Progenitor cell of endocrine pancreas (in vitro differentiated cells): ENCODE measurements at places on chromosomes 7 and 10. TPM values are rescaled to one million over a fixed set of nuclear protein-coding genes. Genes with fewer than 3 reads are reported as not detected.

GRCh38 chr7:112214268-112214667, 7.8 kb downstream of the ZNF277 start:
- no peak for DNase-seq

DNA sequence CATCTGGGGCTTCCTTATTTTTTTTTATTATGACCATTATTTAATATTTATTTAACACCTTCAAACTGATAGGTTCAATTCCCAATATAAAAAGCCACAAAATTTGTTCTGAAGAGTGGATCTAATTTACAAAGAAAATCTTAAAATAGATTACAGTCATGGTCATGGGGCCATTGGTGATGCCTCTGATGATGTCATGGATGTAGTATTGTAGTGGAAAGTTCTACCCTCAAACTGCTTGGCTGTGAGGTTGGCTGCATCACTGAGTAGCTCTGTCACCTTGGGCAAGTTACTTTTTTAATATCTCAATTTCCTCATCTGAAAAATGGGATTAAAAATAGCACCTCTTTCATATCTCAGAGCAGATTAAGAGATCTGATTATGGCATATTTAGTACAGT, 128.5 kb downstream of the DKK1 start:
- no peak for DNase-seq

Gene UNCX
- total RNA-seq, result not detected in 2 replicates

GRCh38 chr10:124559372-124560132, 97.9 kb downstream of the LHPP start:
- no peak for DNase-seq

DNA sequence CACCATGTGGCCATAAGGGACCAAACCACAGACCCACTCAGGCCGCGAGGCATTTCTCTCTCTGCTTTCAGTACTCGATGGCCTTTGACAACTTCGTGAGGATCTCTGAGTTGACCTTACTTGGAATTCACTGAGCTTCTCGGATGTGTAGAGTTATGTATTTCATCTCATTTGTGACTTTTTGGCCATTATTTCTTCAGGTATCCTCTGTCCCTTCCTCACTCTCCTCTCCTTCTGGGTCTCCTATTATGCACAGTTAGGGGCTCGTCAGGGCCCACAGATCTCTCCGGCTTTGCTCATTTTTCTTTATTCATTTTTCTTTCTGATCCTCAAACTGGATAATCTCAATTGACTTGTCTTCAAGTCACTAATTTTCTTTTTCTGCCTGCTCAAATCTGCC, 16.6 kb upstream of the FOXL3 start:
- DNase-seq, result no peak

GRCh38 chr7:6435486-6436384, 12.0 kb downstream of the DAGLB start:
- DNase-seq, result peak; percentile 84

DNA sequence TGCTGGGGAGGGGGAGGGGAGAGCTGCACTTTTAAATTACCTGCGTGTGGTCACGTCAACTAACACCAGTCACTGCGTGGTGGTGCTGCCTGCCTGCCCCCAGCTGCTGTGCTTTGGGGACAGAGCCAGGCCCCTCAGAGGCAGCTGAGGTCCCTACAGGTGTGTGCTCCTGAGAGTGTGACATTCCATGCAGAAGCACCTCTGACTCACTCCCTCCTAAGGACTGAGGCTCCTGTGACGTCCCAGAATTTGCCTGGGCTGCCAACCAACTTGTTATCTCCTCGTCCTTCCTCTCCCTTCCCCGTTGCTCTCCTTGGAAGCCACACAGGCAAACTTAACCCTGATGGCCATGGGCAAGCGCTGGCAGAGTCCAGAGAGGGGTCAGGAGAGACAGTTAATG, 563.0 kb downstream of the PARD3 start:
- no peak for DNase-seq

- no peak for DNase-seq
These were observed 1.3 kb downstream of the EIF4EBP2 start for GRCh38 chr10:70405037-70405824.

DNA sequence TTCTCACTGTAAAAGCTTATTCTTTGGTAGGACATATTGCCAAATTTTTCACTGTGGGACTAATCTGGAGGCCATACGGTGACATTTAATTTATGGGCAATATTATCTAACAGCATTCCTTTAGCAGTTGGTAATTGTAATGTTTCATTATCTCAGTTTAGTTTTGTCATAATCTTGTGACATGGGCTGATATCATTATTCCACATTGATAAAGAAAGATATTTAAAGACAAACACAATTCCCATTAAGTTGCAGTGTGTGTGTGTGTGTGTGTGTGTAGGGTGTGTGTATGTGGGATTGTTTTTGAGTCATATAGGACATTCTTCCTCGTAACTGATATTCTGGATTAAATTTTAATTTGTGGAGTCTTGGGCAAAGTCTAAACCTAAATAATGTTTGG, 238.5 kb downstream of the PRKG1 start:
- no peak for DNase-seq

DNA sequence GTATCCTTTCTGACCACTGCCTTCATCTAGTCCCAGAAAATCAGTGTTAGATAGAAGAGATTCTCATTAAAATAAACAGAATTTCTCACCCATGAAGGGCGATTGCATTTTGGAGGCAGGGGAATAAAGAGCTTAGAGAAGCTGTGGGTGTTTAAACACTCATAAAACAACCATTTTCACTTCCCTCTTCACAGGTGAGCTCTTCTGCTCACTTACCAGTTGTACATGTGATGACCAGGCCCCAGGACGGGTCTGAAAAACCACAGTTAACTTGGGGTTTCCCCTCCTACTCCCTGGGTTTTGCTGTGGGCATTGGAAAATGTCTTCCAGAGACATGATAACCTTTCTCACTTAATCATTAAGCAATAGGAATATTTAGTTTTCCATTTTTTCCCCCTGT, 411.6 kb upstream of the DPP6 start:
- no peak for DNase-seq

Gene GIMAP1
- not detected in 2 replicates for total RNA-seq

Gene ZNF394
- total RNA-seq, result 23.7 and 24.8 TPM in 2 replicates

Gene IFIT1B
- total RNA-seq, result not detected in 2 replicates

GRCh38 chr10:120598386-120598785, 141.4 kb downstream of the PLPP4 start:
- DNase-seq, result no peak

- DNase-seq, result no peak
These were observed 134.9 kb downstream of the SH3PXD2A start for GRCh38 chr10:103720328-103720963.

Gene MAGI2
- 11.4 and 13.4 TPM in 2 replicates for total RNA-seq

Gene NANOS1
- total RNA-seq, result 2.7 and 3.5 TPM in 2 replicates

Gene ZDHHC6
- total RNA-seq, result 46.8 and 47.9 TPM in 2 replicates

DNA sequence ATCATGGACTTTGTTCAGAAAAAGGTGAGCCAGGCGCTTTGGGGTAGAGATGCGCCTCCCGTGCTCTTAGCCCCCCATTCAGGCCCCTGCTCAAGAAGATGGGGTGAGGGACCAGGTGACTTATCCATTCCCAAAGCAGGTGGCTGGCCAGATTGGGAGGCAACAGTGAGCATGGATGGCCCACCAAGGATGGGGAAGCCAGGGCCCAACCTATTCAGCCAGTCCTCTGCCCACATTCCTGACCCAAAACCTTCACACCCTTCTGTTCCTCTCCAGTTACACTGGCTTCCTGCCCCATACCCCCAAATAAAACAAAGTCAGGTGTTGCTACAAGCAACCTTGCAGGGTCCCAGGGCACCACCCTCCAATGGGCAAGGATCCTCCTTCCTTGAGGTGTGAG, 44.4 kb downstream of the TSPAN15 start:
- DNase-seq, result no peak

Gene MNX1
- total RNA-seq, result 86.5 and 103 TPM in 2 replicates

- no peak for DNase-seq
These were observed 193.4 kb downstream of the CACNB2 start for GRCh38 chr10:18333621-18334020.

Gene HYCC1
- 65.2 and 66.0 TPM in 2 replicates for total RNA-seq

DNA sequence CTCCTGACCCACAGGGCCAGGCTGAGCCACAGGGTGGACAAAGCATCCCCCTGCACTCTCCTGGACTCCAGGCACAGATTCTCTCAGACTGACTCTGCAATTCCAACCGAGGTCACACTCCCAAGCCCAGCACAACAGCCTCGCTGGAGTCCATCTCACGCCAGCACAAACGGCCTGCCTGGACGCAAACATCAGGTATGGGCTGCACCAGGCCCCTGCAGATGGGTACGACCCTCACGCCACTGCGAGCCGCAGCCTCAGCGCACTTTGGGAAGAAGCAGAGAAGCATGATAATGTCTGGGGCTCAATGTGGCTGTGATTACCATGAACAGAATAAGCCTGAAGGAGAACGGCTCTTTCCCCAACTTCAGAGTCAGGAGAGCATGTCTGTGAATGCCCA, 66.4 kb upstream of the CFAP46 start:
- DNase-seq, result no peak

Gene AMPH
- 1.8 and 1.9 TPM in 2 replicates for total RNA-seq
